ENCODE measurements at places on chromosomes 6 and 20.
A peak's percentile ranks its signal among the peaks of the same experiment; 100 is the strongest.

GRCh38 chr6:162750776-162751175 is 23.0 kb downstream of the PACRG start:
- no peak for DNase-seq

DNA sequence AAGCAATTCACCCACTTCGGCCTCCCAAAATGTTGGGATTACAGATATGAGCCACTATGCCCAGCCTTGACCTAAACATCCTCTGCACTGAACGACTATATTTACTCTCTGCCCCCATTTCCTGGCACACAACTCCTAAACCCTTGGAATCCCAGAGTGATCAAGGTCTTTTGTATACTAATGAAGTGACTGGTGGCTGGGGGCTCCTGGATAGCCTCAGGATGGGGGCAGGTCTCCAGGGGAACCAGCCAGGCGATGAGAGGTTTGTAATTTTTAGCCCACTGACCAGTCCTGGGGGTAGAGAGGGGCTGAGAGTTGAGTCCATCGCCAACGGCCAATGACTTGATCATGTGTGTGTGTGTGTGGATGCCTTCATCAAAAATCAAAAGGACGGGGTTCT is 71.1 kb downstream of the FAM50B start:
- DNase-seq = no peak

DNA sequence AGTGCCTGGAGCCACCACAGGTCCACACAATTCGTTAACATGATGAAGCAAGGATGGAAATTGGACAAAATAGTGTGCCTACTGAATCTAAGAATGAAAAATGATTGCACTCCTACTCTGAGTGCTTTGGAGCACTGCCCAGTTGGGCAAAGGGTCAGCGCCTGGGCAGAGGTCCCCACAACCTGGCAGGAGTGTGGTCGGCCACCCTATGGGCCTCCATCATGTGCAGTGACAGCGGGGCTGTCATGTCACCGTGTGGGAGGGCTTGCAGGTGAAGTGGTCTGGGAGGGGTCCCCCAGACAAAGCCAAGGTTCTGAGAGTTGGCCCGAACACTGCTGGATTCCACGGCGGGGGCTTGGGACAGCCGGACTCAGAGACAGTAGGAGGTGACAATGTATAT is 36.2 kb upstream of the CD93 start:
- no peak for DNase-seq

- DNase-seq = no peak
Observed at GRCh38 chr6:32318501-32318900, 53.2 kb downstream of the TSBP1 start.

- DNase-seq = no peak
Observed at GRCh38 chr6:48628316-48628715, 517.3 kb upstream of the PTCHD4 start.

- DNase-seq = no peak
Observed at GRCh38 chr20:20386192-20386591, 18.3 kb downstream of the INSM1 start.

DNA sequence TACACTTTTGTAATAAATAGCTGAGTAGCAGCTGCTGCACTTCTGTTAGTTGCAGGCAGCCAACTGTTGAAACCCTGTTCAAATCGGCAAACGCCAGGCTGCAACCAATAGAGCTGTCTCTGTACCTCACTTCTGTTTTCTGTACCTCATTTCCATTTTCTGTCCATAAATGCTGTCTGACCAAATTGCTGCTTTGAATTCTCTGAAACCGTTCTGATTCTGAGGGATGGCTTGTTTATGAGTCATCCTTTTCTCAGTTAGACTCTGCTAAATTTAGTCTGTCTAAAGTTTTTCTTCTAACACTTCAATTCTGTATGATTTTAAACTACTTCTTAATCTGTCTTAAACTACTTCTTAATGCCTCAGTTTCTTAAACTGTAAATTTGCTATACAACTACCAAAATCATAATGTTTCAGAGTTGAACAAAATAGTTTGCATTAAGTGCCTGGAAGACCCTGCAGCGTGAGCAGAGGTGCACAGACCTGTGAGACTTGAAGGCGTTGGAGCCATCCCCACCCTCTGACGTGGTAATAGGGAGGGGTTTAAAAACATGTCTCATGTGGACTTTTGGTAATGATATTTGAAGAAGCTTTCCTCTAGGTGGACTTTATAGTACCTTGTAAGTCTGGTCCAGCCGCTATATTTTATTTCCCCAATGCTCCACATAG is 9.6 kb downstream of the BTNL2 start:
- DNase-seq = no peak

DNA sequence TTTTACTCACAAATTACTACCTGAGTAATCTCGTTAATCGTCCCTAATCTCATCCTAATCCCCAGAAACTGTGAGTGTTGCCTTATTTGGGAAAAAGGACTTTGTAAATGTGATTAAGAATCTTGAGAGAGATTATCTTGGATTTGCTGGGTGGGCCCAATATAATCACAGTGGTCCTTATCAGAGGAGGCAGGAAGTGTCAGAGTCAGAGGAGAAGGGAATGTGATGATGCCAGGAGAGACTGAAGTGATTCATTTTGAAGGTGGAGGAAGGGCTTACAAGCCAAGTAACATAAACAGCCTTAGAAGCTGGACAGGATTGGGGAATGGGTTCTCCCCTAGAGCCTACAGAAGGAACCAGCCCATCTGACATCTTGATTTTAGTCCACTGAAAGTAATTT is 16.7 kb downstream of the RPP21 start:
- no peak for DNase-seq

DNA sequence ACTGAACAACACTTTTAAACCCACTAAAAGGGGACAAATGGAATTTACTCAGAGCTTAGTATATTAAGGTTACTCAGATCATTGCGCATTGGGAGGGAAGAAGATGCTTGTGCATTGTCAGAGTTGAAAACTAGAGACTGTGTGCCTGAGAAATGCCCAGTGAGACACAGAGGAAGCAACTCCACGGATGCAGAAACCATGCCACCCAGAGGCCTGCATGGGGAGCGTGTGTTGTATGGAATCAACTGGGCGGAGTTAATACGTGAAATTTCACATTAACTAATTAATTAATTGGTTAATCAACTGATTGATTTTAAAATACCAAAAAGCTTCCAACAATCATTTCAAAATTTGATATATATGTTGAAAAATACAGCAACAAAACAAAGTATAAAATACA is 391.6 kb downstream of the PLCB1 start:
- no peak for DNase-seq

GRCh38 chr20:38894091-38894847 is 31.9 kb upstream of the FAM83D start:
- peak; percentile 67 for DNase-seq

- no peak for DNase-seq
Observed at GRCh38 chr6:74222768-74223333, 526.8 kb downstream of the CD109 start.

GRCh38 chr6:35532126-35532525 is 19.4 kb upstream of the TULP1 start:
- DNase-seq = no peak

DNA sequence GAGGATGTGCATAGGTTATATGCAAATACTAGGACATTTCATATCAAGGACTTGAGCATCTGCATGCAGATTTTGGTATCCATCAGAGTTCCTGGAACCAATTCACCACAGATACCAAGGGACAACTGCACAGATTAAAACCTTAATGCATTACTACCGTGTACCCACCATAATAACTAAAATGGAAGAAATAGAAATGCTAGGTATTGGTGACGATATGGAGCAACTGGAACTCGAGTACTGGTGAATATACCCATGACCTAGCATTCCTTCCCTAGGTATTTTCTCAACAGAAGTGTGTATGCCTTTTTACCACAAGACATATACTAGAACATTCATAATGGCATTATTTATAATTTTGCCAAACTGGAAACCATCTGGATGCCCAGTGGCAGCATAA is 18.5 kb downstream of the KCNS1 start:
- no peak for DNase-seq

- no peak for DNase-seq
Observed at GRCh38 chr6:107020239-107020638, 7.8 kb upstream of the MTRES1 start.

Data from HuH-7.5 (cell line).